ENCODE measurements at places on chromosomes 4 and X. TPM values are rescaled to one million over a fixed set of nuclear protein-coding genes. Genes with fewer than 3 reads are reported as not detected.
A peak's percentile ranks its signal among the peaks of the same experiment; 100 is the strongest.

DNA sequence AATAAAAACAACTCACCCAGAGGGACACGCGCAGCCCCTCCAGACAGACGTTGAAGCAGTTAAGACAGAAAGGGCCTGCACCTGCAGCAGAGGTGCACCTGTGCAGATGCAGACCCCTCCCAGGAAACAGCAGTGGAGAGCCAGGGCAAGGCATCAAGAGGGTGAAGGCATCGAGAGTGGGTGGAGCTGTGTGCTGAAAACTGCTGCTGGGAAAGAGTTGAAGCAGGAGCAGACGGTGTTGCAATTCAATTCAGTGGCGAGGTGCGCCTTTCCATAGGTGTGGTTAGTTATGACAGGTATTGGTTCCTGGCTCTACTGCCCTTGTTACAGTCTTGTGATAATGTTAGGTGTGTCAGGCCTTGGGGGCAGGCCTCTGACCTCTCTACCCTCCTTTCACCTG lies 16.7 kb downstream of the LETM1 start:
- DNase-seq: no peak

DNA sequence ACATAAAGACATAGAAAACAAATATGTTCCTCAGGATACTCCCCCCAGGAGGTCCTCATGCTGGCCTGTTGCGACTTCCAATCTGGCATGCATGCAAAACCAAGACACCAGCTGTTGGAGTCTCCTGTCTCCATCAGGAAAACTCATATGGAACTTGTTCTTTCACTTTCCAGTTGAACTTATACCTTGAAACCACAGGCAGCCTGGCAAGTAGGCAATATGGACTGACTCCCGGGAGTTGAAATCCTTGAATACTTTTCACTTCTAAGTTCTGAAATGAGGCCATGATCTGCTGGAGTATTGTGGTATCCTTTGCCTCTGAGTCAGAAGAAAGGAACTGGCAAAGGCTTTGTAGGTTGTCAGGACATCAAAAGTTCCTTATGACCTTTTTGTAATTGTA lies 444.2 kb downstream of the IDS start:
- DNase-seq: no peak

RNF4 gene
- 93.7 TPM for total RNA-seq

GRCh38 chrX:101407167-101407747 lies 468 bp downstream of the GLA start:
- DNase-seq: no peak

DNA sequence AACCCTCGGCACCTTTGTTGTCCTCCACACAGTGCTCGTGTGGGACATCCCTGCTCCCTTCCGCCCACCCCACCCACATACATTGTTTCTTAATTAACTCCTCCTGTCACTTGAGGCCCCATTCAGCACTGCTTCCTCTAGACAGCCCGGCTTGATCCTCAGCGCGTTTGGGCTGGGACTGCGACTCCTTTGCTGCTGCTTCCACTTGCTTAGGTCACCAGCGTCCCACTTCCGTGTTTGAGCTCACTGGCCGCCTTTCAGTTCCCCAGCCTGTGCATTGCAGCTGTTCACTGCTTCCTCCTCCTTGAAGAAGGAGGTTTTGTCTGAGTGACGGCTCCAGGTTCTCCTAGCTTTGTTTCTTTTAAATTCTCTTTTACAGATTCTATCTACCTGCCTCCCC lies 16.1 kb downstream of the RNF4 start:
- peak; percentile 59 for DNase-seq

DNA sequence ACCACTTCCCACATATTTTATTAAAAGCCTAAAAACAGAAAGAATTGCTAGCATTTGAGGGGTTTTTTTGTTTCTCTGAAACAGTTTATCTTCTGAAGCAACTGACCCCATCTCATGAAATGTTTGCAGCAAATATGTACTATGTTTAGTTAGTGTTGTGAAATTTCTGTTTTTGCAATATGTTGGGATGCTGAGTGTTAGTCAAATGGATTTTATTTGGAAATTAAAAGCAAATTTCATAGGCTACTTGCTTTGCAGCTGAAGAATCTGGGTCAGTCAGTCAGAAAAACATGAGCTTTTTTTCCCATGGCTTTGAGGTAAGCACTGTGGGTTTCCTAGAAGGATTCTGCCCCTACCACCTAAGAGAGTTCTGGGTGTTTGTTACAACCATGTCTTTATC lies 184.9 kb upstream of the DKK2 start:
- DNase-seq: no peak

DNA sequence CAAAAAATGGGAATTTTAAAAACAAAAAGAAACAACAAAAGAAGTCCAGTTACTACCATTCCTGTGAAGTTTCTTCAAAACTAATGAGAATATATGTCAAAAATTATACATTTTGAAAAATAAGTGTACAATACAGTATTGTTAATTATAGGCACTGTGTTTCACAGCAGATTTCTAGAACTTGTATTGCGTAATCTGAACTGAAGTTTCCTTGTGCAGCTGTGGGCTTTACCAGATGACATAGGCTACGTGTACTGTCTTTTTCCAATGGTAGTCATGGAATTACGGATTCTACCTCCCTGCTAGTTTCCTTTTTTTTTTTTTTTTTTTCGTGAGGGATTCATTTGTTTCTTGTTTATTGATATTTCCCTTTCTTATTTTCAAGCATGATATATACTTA lies 113.8 kb upstream of the GABRA2 start:
- no peak for DNase-seq

Data from activated T-helper 1 cell treated with anti-CD3 and anti-CD28 coated beads, Interleukin-12 subunit alpha, Interleukin-12 subunit beta, Interleukin-2, Interleukin-4 antibody, amounts not matched to agents 30 ng/mL and 10 ng/mL and 1 ng/mL, durations not matched to agents 14 hours and 24 hours and 36 hours (primary cell).